Activated CD8-positive, alpha-beta memory T cell treated with anti-CD3 and anti-CD28 coated beads for 1 hour (primary cell): ENCODE measurements at places on chromosomes 7 and 10.
A peak's percentile ranks its signal among the peaks of the same experiment; 100 is the strongest.

GRCh38 chr7:147400221-147400689 lies 1190.3 kb upstream of the C7orf33 start:
- no peak for DNase-seq

- DNase-seq: peak; percentile 94
These were observed at the start of gene UMAD1 for GRCh38 chr7:7640221-7641128. TSS of gene UMAD1 (plus strand) at chr7:7640752. CDS start at chr7:7673372, 32,620 bp downstream.

DNA sequence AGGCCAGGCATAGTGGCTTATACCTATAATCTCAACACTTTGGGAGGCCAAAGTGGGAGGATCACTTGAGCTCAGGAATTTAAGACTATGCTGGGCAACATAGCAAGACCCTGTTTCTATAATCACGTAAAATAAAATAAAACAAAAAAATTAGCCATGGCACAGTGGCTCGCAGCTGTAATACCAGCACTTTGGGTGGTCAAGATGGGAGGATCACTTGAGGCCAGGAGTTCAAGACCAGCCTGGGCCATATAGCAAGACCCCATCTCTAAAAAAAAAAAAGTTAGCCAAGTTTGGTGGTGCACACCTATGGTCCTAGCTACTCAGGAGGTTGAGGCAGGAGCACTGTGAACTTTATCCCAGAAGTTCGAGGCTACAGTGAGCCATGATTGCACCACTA lies 30.9 kb downstream of the DNA2 start:
- DNase-seq: no peak

- no peak for DNase-seq
These were observed 130.6 kb downstream of the CAMK1D start for GRCh38 chr10:12479924-12480323.

GRCh38 chr7:76392531-76393115 lies 16.9 kb downstream of the SSC4D start:
- DNase-seq: no peak

- no peak for DNase-seq
These were observed 42.4 kb downstream of the XRCC2 start for GRCh38 chr7:152633504-152633903.

DNA sequence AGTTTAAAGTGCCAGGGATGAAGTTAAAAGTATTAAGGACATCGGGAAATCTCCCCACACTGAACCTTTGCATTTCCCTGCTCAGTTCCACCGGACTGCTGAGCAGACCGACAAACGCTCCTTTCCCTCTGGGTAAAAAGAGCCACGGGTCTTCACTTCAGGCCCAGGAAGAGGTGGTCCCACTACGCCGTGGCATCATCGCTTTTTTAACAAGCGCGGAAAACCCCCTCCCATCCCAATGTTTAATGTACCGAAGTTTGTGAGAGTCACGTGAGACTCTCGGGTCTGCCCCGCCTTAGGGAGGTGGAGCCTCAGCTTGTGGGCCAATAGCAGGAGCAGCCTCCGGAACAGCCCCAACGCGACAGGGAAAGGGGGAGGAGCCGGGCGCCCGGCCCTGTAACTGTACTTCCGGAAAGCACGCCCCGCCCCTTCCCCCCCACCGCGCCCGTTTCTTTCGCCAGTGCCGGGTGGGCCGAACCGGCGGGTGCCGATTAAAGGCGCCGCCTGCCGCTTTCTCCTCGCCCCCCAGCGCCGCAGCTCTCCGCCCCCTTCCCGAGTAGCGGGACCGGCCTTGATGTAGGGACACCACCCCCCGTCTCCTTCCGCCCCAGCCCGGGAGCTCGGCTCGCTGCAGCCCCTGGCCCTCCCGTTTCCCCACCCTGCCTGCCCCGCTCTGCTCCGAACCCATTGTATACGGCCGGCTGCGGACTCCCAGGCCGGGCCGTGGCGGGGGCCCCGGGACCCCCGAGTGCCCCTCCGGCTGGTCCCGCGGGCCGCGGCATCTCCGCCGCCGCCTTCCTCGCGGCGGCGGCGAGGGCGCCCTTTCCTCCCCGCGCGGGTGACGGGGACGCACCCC lies 2.2 kb upstream of the TRIM8 start:
- DNase-seq: peak; percentile 91

DNA sequence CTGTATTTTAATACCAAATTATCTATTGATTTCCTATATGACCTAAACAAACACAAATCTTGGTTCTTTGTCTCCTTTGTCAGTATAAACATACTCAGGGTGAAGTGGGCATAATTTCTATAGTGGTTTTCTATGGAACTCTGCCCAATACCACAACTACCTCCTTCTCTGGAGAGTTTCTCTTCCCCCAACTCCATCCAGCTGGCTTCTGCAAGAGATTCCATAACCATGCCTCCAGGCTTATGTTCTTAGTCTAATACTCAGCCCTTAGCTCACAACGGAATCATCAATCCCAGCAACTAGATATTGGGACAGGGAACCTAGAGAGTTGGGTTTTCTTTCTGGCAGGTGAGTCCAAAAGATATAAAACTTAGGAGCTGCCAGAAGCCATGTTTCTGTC lies 127.3 kb downstream of the TRIL start:
- DNase-seq: no peak

DNA sequence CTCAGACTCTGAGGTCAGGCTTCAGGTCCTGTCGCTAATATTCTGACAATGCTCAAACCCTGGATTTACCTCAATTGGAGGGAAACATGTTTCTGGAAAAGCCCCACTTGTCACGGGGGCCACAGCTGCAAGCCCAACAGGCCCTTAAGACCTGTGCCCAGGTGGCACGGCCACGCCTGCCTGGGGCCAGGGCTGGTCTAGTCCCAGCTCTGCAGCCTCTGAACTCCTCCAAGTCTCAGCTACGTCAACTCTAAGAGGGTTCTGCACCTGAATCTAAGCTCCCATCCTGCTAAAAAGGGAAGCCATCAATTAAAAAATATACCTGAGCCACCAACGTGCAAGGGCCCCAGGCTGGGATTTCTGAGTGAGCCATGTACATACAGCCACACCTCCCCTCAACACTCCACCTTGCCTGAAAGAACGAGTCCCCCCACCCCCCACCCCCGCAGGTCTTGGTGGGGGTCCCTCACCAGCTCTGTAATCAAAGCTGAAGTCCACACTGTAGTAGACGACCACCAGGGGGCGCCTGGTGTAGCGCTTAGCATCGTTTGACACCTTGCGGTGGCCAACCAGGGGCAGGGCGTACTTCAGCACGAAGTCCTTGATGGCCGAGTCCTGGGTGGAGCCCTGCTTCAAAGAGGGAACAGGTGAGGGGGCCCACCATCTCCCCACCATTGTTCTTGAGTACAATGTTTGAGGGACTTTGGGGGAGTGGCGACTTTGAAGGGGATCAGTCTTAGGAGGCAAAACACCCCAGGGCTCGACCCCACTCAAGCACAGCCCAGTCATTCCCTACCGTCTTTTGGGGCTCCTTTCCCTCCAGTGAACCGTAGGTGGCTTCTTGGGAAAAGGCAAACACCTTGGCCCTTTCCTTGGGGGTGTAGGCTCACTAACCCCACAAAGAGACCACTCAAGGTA lies 22.6 kb downstream of the PDIA4 start:
- peak; percentile 63 for DNase-seq

GRCh38 chr7:31478721-31479120 lies 35.2 kb upstream of the ITPRID1 start:
- DNase-seq: no peak

GRCh38 chr7:105591522-105591921 lies 10.2 kb upstream of the EFCAB10 start:
- DNase-seq: no peak

- DNase-seq: no peak
These were observed 95.3 kb downstream of the SEC61G start for GRCh38 chr7:54663603-54664234.

DNA sequence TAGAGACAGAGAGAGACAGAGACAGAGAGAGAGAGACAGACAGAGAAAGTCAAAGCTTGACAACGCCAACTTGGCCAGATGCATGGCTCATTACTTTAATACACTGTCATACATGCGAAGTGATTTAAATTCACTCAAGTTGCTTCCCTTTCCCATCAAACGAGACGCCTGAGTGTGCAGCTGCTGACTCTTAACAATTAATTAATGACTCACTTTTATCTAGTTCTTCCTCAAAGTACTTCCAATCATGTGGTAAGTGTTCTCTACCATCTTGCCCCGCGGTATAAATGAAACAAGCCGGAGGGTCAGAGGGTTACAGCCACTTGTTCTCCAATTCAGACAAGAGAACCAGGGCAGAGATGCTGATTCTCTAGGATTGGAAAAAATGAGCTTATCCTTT lies 90.8 kb downstream of the SFMBT2 start:
- DNase-seq: no peak

DNA sequence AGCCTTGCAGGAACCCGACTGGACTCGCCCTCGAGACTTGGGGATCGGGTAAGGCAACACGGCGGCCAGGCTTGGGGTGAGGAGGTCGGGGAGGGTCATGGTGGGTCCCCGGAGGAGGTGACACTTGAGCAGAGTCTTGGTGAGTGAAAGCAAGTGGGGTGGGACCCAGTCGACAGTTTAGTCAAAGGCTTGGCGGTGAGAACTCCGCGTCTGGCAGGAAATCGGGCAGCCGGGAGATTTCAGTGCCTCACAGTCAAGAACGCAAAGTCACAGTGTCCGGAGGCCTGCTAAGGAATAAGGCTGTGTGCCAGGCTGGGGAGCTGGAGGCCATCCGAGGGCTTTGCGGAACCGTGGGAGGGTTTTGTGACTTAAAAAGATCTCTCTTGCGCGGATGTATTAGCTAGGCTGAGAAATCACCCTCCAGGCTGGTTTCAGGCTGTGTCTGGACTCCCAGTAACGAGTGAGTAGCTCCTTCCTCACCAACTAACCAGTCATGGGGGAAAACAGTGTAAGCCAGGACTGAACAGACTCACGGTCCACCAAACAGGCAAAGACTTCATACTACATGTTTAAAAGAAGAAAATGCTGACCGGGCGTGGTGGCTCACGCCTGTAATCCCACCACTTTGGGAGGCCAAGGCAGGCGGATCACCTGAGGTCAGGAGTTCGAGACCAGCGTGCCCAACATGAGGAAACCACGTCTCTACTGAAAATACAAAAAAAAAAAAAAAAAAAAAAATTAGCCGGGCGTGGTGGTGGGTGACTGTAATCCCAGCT lies 613 bp downstream of the AP5Z1 start:
- peak; percentile 8 for DNase-seq

DNA sequence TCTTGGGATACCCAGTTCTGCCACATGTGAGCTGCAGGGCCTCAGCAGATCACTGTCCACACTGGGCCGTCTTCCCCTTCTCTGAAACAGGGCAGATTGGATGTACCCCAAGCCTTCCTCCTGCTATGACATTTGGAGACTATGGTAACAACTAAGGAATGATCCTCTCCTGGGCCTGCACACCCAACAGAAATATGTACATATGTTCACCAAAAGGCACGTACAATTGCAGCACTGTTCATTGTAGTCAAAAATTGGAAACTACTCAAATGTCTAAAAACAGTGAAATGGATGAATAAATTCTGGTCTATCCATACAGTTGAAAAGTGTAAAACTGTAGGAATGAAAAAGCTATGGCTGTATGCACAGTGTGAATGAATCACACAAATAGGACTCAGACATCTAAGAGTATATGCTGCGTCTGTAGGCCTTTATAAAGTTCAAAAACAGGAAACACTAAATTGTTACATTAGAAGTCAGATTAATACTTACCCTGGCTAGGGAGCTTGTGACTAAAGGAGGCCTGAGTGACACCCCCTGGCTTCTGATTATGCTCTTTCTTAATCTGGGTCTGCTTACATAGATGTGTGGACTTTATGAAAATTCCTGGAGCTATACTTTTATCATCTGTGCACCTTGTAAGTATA lies 16.1 kb upstream of the XPNPEP1 start:
- DNase-seq: no peak

- DNase-seq: no peak
These were observed 96.9 kb downstream of the CD36 start for GRCh38 chr7:80735330-80735729.

DNA sequence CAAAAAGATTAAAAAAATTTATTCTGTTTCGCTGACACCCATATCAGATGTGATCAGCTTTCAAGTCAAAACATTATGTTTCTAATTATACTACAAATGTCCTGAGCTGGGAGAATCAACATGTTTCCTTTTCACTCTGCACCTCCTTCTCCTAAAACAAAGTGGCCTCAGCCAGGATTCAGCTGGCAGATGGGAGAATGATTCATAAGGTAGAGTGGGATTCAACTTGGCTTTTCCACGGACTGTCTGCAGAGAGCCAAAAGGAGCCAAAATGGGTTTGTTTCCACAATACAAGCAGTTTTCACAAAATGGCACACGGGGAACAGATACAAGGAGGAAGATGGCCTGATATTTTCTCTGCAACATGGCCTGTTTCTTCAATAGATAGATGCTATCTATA lies 376.5 kb upstream of the PRKCQ start:
- no peak for DNase-seq

- peak; percentile 36 for DNase-seq
These were observed 64.0 kb downstream of the CSGALNACT2 start for GRCh38 chr10:43202224-43202656.

GRCh38 chr10:104246976-104247375 lies 7.7 kb upstream of the GSTO1 start:
- no peak for DNase-seq

DNA sequence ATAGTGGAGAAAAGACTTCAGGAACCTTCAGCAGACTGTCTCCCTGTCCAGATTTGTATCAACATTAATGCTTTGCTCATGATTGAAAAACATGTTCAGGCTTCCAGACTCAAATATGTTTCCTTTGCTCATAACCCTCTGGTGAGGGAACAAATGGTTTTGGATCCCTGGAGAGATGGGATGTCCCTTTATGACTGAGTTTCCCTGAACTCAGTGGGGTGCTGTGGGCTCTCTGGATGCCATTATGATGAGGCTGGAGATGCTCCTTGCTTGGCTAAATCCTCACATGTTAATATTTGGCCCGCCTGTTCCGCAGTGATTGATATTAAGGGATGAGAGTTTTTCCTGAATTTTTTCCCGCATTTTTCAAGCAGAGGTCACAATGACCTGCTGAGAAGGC lies 749.4 kb downstream of the SUGCT start:
- no peak for DNase-seq

GRCh38 chr7:33794419-33794818 lies 110.9 kb upstream of the BMPER start:
- DNase-seq: no peak

- DNase-seq: no peak
These were observed 25.0 kb downstream of the SHH start for GRCh38 chr7:155787171-155787851.

GRCh38 chr10:4070921-4071660 lies 286.1 kb upstream of the KLF6 start:
- no peak for DNase-seq

GRCh38 chr10:78899996-78900714 lies 168.6 kb upstream of the ZMIZ1 start:
- DNase-seq: no peak

DNA sequence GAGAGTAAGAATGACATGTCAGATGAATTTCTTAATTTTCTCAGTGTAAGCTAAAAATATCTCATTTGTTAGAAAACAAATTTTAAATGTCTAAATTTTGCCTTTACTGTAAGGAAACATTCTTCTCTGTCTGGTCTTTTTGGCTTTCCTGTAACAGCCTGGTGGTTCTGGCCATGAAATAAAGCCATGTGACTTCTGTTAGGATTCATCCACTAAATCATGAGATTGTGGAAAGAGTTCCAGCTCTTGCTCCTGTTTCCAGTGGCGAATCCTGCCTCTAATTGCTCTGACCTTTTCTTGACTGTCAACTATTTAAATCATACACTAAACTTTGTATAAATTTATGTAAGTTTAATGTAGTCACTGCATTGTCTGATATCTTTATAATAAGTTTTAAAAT lies 398.5 kb upstream of the AKR1E2 start:
- no peak for DNase-seq
